Fibroblast of lung (primary cell): ENCODE measurements at places on chromosomes 6 and 20.
A peak's percentile ranks its signal among the peaks of the same experiment; 100 is the strongest.

GRCh38 chr20:40697541-40697940, 8.5 kb upstream of the MAFB start:
- H3K27ac ChIP-seq, result no peak overlapping the region
- peaks cover 2% of the 10 kb centered on the region for H3K27me3 ChIP-seq
- H3K36me3 ChIP-seq, result no peaks in the 10 kb centered on the region
- no peak overlapping the region for H3K4me3 ChIP-seq
- H3K4me1 ChIP-seq, result no peaks in the 10 kb centered on the region
- no peak for DNase-seq

GRCh38 chr6:74282143-74282689, 586.2 kb downstream of the CD109 start:
- H3K27me3 ChIP-seq, result no peaks in the 10 kb centered on the region
- peaks cover 2% of the 10 kb centered on the region for H3K4me1 ChIP-seq
- no peak overlapping the region for H3K4me3 ChIP-seq
- H3K36me3 ChIP-seq, result no peaks in the 10 kb centered on the region
- no peak overlapping the region for H3K27ac ChIP-seq

DNA sequence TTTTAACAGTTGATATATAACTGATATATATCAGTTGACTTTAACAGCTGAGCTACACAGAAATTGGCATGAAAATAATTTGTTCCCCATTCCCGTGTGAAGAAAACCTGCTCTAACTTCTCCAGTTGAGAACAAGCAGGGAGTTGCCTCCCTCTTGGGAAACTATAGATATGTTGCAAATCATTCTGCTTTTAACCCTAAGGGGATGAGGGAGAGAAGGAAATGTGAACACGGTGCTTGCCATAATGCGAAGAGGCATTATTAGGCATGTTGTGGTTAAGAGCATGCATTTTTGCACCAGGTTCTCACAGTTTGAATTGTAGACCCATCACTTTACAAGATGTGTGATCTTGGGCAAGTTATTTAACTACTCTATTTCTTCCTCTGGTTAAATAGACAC, 453.7 kb downstream of the TENT5A start:
- DNase-seq, result no peak
- no peaks in the 10 kb centered on the region for H3K27me3 ChIP-seq
- H3K27ac ChIP-seq, result no peak overlapping the region
- H3K4me1 ChIP-seq, result no peaks in the 10 kb centered on the region

- peaks cover 4% of the 10 kb centered on the region for H3K4me1 ChIP-seq
- no peaks in the 10 kb centered on the region for H3K36me3 ChIP-seq
- no peak overlapping the region for H3K27ac ChIP-seq
- no peak overlapping the region for H3K4me3 ChIP-seq
- peak; percentile 39 for DNase-seq
Measured at GRCh38 chr20:20489648-20490341, 121.9 kb downstream of the INSM1 start.

- H3K4me1 ChIP-seq, result no peaks in the 10 kb centered on the region
- DNase-seq, result no peak
- no peak overlapping the region for H3K4me3 ChIP-seq
Measured at GRCh38 chr6:128395188-128395587, 125.2 kb downstream of the PTPRK start.

DNA sequence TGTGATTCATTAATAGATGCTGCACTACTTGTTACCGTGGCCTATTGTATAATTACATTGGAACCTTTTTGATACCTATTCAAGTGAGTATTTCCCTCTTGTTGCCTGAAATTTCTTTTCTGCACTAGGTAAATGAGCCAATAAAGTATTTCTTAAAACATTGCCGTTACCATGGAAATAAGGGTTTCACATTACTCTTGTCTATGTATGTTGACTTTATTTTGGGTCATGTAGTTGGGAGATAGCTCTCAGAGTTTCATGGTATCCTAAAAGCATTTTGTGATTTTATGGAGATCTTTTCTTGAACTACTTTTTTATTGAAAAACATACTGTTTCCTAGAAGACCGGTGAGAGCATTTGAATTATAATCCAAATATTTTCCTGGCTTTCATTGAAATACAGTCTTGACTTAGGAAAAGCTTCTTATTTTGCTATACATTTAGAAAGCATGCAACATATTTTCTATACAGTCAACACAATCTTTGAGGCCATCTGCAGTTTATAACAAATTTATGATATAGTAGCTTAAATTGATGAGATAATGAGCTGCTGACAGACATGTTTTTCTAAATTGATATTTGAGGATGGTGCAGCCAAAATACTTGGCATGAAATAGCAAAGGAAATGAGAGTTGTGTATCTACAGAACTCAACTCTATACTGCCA, 650.4 kb downstream of the RFPL4B start:
- DNase-seq, result no peak
- no peak overlapping the region for H3K4me3 ChIP-seq
- H3K27ac ChIP-seq, result no peak overlapping the region
- H3K4me1 ChIP-seq, result no peaks in the 10 kb centered on the region

DNA sequence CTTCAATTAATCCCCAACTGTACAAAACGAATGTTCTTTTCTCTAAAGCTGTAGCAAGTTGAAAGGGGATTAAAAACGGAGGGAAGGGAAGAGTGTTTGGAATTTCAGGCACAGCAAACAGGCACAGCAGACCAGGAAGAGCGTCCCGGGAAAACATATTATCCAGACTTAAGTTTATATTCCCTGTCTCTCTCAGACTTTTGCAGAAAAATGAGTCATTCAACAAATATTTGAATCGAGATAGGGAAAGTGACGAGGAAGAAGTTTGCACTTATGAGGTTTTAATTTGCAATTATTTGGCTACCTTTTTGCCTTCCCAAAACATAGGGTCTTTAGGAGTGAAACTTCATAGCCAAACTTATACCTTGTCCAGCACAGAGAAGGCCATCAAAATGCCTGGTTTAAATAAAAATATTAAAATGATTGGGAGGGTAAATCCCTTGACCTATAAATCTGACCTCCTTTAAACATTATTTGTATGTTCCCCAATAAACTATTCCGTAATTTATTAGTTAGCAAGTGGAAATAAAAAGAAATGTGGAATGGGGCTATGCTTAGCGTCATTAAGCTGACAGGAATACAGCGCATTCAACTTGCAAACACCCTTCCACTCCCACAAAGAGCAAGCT, 16.0 kb downstream of the HFE start:
- DNase-seq, result peak; percentile 81
- no peaks in the 10 kb centered on the region for H3K27me3 ChIP-seq
- no peaks in the 10 kb centered on the region for H3K4me1 ChIP-seq
- peak overlapping the region; percentile 76 for H3K27ac ChIP-seq
- no peak overlapping the region for H3K4me3 ChIP-seq
- H3K36me3 ChIP-seq, result no peaks in the 10 kb centered on the region

GRCh38 chr6:166904101-166904746, 52.1 kb downstream of the RNASET2 start:
- no peaks in the 10 kb centered on the region for H3K4me1 ChIP-seq
- H3K36me3 ChIP-seq, result no peaks in the 10 kb centered on the region
- no peak overlapping the region for H3K4me3 ChIP-seq

- DNase-seq, result no peak
- H3K4me3 ChIP-seq, result no peak overlapping the region
- no peak overlapping the region for H3K27ac ChIP-seq
- H3K4me1 ChIP-seq, result peaks cover 10% of the 10 kb centered on the region
Measured at GRCh38 chr20:25042531-25043498, 15.1 kb downstream of the ACSS1 start.

DNA sequence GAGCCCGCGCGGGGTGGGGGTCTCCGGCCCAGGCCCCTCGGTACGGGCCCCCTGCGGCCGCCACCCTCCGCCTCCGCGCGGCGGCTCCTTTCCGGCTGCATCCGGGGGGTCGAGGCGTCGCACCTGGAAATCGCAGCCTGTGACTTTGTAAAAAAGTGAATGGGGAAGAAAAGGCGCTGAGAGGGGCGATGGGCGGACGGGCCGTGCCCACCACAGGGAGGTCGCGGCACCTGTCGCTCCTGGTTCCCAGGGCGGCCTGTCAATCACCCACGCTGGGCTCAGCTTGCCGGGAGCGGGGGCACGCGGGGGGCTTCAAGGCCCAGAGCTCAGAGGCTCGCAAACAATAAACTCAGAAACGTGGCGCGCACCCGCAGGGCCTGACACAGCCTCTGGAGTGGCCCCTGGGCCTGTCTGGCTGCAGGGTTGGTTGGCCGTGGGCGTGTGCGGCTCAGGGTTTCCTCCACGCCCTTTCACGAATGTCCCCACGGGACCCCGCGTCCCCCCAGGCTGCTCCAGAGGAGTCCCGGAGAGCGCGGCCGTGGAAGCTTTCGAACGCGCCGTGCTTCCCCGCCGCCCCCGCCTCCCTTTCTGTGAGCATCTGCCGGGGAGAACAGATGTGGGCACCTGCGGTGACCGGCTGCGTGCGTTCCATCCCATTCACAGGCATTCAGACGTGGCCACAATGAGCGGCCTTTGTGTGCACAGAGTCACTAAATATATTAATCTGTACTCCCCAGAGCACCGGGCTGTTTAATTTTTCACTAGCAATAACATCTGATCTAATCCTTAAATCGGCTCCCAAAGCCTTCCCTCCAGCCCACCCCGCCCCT, 6.1 kb upstream of the DLL1 start:
- H3K27me3 ChIP-seq, result peaks cover 65% of the 10 kb centered on the region
- H3K36me3 ChIP-seq, result no peaks in the 10 kb centered on the region
- H3K4me1 ChIP-seq, result peaks cover 2% of the 10 kb centered on the region
- H3K4me3 ChIP-seq, result no peak overlapping the region
- DNase-seq, result no peak

DNA sequence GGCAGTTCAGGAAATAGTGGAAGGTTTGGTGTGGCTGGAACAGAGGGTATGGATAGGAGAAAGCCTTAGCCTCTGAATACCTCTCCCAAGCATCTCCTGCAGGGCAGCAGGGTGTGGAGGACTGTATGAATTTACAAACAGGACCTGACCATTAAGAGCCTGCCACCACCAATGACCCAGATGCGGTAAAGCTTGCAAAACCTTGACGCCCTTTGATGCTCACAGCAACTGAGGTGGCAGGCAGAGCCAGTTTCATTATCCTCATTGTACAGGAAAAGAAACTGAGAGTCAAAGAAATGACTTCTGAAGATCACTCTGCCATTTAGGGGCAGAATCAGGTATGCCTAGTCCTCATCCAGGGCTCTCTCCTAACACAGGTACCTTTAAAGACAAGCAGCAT, 2.4 kb downstream of the HM13 start:
- no peaks in the 10 kb centered on the region for H3K27me3 ChIP-seq
- H3K4me3 ChIP-seq, result no peak overlapping the region
- peaks cover 3% of the 10 kb centered on the region for H3K36me3 ChIP-seq
- DNase-seq, result no peak
- peak overlapping the region; percentile 31 for H3K27ac ChIP-seq

DNA sequence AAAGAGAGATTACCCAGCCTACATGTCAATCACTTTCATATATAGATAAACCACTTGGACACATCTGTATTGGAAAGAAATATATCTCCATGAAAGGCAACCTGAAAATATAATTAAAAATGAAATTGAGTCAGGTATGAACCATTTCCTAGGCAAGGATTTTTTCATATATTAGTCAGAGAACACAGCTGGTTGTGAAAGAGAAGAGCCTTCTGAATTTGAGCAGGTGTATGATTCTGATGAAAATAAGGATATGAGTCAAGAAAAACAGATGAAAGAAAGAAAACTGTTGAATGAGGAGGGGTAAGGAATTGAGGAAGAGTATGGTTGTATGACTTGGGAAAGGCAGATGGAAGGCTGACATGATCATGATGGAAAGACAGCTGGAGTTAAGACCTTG, 441.1 kb downstream of the HAO1 start:
- no peak overlapping the region for H3K4me3 ChIP-seq
- H3K27ac ChIP-seq, result no peak overlapping the region
- H3K4me1 ChIP-seq, result no peaks in the 10 kb centered on the region
- H3K36me3 ChIP-seq, result no peaks in the 10 kb centered on the region
- H3K27me3 ChIP-seq, result no peaks in the 10 kb centered on the region
- DNase-seq, result no peak

GRCh38 chr6:25660512-25660911, 8.5 kb downstream of the SCGN start:
- H3K4me3 ChIP-seq, result no peak overlapping the region
- no peaks in the 10 kb centered on the region for H3K4me1 ChIP-seq
- no peak overlapping the region for H3K27ac ChIP-seq
- H3K27me3 ChIP-seq, result no peaks in the 10 kb centered on the region

DNA sequence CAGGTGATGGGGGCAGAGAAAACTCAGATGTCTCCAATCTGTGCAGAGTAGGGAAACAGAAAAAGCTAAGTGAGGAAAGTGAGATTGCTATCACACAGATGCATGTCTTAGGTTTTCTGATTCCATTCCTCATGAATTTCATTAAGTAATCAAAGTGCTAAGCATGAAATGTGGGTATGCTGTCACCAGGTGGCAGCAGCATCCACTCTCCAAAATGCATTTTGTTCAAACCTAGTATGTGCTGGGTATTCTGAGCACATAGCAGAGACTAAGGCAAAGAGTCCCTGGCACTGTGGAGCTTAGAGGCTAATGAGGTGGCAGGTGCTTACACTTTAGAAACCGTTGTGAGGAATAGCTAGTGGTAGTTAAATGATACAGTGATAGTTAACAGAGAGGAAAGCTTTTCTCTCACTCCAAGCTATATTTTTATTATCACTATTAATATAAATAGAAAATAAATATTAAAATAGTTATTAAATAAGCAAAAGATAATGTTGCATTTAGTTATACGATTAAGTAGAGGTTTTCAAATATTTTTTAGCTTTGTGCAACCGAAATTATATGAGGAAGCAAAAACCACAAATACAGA, 179.5 kb downstream of the CDH26 start:
- H3K4me3 ChIP-seq, result no peak overlapping the region
- DNase-seq, result peak; percentile 20
- no peak overlapping the region for H3K27ac ChIP-seq
- H3K27me3 ChIP-seq, result no peaks in the 10 kb centered on the region
- no peaks in the 10 kb centered on the region for H3K4me1 ChIP-seq

DNA sequence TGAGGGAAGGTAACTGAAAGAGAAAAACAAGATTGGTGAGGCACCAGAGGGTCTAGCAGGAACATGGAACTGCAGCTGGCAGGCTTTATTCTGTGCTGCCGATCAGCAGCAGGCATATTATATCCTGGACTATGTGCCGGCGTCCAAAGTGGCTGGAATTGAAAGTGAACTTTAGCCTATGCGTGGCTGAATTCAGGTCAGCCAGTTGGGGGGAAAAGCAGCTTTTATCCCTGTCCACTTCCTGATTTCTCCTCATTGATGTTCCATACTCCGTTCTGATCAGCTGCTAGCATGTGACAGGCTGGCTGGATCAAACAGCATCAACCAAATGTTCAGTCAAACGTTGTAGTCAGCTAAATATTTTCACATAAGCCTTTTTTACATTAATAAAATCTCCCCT, 99.0 kb downstream of the CAP2 start:
- H3K27me3 ChIP-seq, result no peaks in the 10 kb centered on the region
- peaks cover 4% of the 10 kb centered on the region for H3K4me1 ChIP-seq
- no peaks in the 10 kb centered on the region for H3K36me3 ChIP-seq
- no peak overlapping the region for H3K4me3 ChIP-seq
- no peak overlapping the region for H3K27ac ChIP-seq

DNA sequence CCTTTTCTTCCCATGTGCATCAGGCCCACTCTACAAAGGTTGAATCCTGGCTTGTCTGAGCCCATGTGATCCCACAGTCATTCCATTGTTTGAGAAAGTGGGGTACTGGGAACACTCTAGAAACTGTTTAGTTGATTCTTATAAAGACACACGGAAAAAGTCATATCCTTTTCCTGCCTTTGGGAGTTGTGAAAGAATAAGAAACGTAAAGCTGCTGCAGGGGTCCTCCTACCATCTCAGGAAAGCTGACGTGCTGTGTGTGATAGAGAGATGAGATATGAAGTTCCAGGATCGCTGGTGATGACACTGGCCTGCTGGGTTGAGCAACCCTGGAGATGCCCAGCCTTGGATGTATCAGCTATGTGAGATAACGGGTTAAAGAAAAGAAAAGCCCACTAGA, 21.3 kb upstream of the HLA-DRB5 start:
- H3K4me3 ChIP-seq, result no peak overlapping the region
- H3K36me3 ChIP-seq, result no peaks in the 10 kb centered on the region
- no peaks in the 10 kb centered on the region for H3K4me1 ChIP-seq
- H3K27ac ChIP-seq, result no peak overlapping the region
- no peak for DNase-seq
- no peaks in the 10 kb centered on the region for H3K27me3 ChIP-seq
